Stimulated activated naive CD4-positive, alpha-beta T cell treated with Interleukin-2 at 50 U/mL for 16 hours (primary cell): ENCODE measurements at places on chromosomes 7 and 10.

DNA sequence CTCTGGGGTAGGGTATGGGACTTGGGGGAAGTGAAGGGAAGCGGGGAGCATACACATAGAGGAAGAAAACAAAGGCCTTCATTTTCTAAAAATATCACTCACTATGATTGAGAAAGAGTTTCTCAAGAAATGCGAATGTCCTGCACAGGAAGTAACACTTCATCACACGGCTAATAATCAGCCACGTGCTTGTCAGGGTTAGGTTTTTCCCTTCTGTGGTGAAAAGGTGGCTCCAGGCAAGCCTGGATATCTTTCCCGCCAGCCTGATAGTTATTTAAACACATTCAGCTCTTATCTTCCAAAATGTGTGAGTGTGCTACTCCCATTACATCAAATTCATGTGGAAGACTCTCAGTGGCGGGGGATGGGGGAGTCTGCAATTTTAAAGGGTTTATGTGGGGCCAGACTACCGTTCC lies 166.4 kb upstream of the ADO start:
- DNase-seq: no peak

DNA sequence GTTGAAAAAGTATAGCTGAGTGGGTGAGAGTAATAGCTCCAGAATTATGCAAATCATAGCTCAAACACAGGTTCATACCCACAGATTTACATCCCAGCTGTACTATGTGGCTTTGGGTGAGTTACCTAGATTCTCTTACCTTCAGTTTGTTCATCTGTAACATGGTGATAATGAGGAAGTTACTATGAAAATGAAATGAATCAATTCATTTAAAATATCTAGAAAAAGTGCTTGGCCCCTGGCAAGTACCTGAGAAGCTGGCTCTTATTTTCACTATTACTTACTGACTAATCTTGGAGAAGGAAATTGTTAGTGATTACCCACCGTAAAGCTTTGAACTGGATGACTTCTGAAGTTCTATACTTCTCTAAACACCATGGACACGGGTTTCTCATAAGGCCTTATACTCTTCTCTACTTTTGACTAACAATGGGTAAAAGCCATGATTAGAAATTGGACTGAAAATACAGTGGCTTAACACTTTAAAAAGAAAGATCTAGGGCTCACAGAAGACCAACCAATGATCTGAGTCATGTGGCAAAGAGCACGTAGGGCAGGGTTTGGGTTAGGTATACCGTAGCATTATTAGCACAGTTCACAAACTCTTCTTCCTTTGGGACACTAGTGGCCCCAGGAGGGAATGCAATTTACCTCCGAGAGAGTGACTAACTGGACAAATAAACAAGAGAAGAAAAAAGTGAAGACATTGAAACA lies 149.2 kb downstream of the PLPP4 start:
- no peak for DNase-seq

GRCh38 chr10:33772370-33773252 lies 438.1 kb upstream of the NRP1 start:
- no peak for DNase-seq

GRCh38 chr10:110337906-110338305 lies 33.2 kb upstream of the SMNDC1 start:
- no peak for DNase-seq

DNA sequence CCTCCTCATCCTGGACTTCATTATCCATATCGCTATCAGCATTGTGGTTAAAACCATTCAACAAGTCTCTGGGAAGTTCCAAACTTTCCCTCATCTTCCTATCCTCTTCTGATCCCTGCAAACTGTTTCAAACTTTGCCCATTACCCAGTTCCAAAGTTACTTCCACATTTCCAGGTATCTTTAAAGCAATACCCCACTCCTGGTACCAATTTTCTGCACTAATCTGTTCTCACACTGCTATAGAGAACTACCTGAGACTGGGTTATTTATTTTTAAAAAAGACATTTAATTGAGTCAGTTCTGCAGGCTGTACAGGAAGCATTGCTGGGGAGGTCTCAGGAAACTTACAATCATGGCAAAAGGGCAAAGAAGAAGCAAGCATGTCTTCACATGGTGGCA lies 147.3 kb downstream of the ARL4A start:
- no peak for DNase-seq

GRCh38 chr10:119496273-119496672 lies 46.2 kb downstream of the RGS10 start:
- DNase-seq: peak; percentile 24

DNA sequence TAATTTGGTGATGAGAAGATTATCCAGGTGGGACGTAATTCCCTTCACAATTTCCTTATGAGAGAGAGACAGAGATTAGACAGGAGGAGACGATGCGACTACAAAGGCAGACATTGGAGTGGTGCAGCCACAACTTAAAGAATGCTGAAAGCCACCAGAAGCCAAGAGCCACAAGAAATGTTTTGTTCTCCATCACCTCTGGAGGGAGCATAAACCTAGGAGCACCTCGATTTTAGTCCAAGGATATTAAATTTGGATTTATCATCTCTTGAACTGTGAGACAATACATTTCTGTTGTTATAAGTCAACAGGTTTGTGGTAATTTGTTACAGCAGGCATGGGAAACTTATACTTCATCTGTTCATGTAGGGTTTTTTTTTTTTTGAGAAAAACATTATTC lies 418.9 kb downstream of the DGKB start:
- DNase-seq: no peak

GRCh38 chr10:131492211-131492857 lies 180.8 kb upstream of the TCERG1L start:
- DNase-seq: no peak

GRCh38 chr7:73560109-73560835 lies 2.8 kb upstream of the BCL7B start:
- no peak for DNase-seq

DNA sequence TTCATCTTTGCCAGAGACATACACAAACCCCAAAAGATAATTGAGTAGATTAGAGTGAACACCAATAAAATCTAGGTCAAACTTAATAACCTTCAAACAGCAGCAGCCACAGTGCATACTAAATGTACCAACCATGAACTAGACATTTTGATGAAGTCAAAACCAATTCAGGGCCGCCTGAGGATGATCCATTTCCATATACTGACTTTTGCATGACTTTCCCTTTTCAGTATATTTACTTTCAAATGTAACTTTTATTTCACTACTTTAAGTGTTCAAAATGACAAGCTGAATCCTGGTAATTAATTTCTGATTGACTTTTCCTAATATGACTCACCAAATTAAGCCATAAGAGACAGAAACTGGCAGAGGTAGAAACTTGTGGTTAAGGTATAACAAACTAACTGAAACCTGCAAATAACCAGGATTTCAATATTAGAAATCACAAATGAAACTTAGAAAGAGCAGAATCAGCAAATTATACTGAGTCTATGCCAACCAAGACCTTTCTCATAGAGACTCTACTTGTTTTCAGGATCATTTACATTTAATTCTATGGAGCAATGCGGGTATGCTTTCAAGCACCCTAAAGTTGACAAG lies 171.9 kb upstream of the LRRN3 start:
- DNase-seq: no peak

DNA sequence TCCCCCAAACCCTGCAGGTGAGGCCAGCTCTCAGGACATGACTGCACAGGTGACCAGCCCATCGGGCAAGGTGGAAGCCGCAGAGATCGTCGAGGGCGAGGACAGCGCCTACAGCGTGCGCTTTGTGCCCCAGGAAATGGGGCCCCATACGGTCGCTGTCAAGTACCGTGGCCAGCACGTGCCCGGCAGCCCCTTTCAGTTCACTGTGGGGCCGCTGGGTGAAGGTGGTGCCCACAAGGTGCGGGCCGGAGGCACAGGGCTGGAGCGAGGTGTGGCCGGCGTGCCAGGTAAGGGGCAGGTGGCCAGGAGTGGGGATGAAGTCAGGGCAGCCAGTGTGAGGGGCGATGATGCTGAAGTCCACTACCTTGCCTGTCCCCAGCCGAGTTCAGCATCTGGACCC lies 8.3 kb upstream of the ATP6V1F start:
- DNase-seq: no peak

GRCh38 chr10:1737222-1738061 lies at the start of gene ADARB2:
ADARB2 (minus strand) TSS chr10:1737525.
- peak; percentile 7 for DNase-seq
